ENCODE measurements at places on chromosomes 2 and 18.

GRCh38 chr2:86563650-86564061 is 413 bp upstream of the CHMP3 start:
- no peak for DNase-seq

- DNase-seq, result no peak
Measured at GRCh38 chr2:193581807-193582206, 1387.1 kb upstream of the TMEFF2 start.

- no peak for DNase-seq
Measured at GRCh38 chr18:22387787-22388186, 29.9 kb downstream of the CTAGE1 start.

GRCh38 chr2:239836021-239836765 is 188.9 kb downstream of the NDUFA10 start:
- no peak for DNase-seq

DNA sequence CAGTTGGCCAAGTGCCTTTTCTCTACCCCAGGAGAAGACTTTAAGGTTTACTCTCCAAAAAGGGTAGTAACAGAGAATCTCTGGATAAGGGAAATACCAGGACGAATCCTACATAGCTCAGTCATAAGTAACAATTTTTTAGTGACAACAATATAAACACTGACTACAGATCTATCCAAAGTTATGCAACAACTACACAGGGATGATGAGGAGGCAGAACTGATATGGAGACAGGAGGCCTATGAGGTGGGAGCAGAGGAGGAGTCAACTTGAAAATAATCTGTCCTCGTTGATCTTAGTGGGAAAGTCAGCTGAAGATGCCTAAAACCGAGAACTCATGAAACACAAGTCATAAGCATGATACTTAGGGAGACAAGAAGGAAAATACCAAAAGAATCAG is 40.2 kb downstream of the SLC35F5 start:
- DNase-seq, result no peak

DNA sequence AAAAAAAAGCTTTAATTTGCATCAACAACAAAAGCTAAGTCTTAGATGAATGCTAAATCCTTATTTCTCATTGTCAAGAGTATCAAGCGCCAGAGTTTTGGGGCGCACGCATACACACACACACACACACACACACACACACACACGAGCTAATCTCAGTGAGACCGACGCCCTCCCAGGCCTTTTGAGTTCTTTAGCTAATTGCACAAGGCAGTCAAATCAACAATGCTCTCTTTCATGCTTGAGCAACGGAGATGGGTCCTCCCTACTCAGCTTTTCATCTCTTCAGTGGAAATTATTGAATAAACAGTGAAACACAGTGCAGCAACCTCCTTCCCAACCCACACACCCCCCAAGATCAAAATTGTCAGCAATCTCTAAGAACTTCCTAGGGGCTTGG is 19.2 kb downstream of the GKN1 start:
- no peak for DNase-seq

DNA sequence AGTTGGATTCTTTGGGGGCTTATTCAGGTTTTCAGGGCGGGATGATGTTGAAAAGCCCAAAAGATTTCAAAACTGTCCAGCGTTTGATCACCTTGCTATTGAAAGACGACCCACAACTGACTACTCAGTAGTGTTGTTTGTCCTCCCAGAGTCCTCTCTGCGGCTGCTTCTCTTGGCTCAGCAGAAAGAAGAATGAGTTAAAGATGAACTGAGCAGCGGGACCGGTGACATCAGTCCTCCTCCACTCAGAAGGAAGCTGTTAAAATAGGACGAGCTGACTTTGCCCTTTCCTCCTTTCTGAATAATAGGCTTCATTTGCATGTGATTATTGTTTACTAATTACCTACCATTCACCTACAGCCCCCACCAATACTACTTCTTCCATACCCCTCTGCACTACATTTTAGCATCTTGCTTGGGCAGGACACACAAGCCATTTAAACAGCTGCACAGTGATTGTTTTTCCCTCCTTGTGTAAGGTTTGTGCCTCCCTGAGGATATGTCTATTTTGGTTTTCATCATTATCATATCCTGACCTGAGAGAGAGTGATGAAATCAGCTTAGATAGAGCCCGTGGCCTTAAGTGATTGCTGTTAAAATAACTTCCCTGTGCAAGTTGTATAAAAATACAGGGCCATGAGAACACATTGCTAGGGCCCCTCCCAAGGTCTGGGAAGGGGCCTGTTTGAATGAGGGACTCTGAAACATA is 261.8 kb downstream of the FHOD3 start:
- no peak for DNase-seq

DNA sequence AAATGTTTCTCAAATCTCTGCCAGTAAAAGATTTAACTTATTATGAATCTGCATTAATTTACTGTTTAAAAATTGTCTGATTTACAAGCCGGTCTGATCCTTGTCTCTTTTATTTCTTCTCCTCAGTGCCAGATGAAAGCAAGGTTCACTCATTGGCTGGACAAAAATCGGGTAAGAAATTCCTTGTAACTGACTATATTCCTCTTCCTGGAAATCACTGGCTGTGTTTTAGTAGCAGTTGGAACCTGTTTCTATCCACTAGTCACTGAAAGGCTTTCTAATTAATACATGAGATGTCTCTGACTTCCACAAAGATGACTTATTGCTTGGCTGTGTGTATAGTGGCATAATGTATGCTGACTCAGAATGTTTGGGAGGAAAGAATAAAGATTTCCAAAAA is 436.6 kb upstream of the NRP2 start:
- no peak for DNase-seq

DNA sequence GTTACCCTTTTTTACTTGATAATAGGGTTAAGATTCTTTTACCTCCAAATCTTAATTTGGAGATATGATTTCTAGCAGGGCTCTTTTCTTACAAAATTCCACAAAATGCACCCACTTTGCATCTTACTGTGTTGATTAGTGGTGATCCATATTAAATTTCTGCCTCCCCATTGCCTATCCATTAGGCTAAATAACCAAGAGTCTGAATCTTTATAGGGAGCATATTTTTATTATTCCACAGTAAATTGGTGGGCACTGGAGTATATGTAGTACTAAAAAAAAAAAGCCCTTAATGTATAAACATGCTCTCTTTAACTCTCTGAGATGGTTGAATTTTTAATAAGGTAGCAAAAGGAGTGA is 8.1 kb upstream of the TXNDC2 start:
- DNase-seq, result no peak

DNA sequence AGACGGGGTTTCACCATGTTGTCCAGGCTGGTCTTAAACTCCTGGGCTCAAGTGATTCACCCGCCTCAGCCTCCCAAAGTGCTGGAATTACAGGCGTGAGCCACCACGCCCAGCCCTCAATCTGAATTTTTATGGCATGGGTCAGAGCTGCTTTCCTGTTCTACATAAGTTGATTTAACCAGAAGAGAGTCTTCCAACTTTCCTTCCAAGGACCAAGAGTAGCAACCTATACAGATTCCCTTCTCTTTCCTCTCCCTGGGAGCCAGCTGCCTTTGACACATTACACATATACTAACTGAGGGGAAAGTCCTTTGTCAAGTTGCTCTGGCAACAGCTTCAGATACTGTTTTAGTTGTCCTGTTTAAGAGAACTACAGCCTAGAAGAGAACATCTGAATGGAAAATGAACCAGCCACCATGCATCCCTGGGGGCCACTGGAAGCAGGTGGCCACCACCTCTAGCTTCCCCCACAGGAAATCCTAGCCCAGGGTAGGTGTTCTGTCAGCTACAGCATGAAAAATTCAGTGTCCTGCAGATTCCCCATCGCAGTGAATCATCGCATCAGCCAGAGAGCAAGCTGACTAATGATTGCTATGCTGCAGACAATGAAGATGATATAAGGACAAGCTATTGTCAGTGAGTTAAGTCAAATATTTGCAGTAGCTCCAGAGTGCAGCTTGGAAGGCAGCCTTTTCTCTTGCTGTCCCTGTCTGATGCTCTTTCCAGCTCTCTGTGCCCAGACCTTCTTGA is 62.9 kb downstream of the POMC start:
- no peak for DNase-seq

DNA sequence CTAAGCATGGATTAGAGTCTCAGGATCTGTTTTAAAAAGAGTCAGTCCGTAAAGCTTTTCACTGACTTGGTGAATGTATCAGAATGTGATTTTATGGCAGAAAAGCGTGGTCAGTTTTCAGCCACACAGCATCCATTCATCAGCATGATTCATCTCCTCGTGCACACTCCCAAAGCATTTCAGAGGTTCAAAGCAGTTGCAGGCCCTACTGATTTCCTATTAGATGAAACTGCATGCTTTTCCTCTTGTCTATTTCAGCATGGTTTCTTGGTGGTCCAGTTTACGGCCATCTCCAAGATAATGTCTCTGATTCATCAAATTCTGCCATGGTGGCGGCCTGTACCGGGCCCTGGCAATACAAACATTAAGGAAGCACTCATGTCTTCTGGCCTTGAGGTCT is 4.8 kb upstream of the PARD6G start:
- no peak for DNase-seq

DNA sequence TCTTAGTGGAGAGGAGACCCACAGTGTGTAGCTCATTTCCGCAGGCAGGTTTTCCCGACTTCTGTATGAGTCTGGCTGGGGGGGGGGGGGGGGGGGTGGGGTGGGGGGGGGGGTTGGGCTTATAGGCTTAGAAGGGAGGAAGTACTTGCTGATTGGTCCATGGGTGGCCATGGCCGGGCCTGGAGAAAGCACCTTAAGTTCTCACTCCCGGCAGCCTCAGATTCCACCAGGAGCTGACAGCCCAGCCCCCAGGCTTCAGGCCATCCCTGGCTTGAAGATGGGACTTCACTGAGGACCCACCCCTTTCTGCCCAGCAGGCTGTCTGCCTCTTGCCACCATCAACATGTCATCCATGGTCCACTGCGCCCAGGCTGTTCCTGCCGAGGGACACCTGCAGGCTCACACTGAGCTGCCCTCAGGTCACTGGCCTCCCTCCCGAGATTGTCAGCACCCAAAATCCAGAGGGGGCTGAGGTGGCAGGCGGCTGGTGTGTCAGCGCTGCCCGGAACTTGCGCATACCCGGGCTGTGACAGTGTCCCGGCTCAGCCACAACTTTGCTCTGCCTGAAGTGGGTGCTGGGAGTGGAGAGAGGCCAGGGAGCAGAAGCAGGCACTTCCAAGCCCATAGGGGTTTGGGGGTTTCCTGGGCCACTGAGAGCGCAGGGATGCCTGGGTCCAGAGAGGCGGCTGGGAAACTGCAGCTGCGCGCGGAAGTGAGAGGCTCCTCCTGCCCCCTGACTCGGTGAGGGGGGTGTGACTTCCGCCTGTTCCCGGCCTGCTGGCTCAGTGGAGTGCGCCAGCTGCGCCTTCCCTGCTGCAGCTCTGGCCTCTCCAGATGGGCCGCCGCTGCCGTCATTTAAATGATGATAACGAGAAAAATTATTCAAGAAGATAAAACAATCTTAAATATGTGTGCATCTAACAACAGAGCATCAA is 256.1 kb downstream of the RPRM start:
- no peak for DNase-seq

DNA sequence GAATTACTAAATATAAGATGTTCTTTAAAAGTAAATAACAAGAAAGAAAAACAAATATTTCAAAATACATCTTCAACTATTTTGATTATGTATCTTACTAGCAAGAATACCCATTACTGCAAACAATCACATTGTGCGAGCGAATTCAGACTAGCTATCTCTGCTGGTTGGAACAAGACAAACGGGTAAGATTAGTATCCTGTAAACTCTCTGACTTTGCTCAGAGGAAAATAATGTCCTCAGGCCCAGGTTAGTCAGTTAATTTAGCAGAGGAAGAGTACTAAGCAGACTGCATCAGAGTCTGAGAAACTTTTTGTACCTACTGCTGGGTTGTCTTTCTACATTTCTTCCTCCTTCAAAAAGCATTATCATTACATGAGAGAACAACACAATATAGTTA is 50.4 kb upstream of the MCM6 start:
- DNase-seq, result no peak

DNA sequence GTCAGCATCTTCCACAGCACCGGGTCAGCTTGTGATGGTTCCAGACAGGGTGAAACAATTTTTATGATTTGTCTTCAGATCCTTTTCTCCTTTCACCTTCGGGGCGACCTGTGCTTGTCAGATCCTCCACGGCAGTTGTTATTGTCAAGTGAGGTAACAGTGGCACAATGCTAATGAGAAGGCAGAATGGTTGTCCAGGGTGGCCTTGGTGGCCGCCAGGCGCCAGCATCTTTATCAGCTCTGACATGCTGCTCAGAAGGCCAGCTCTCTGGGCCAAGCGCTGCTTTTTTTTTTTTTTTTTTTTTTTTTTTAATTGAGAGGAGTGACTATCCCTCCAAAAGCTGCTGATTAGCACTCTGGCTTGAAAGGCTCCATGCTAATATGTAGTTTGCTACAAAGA is 52.3 kb upstream of the MGAT5 start:
- no peak for DNase-seq

DNA sequence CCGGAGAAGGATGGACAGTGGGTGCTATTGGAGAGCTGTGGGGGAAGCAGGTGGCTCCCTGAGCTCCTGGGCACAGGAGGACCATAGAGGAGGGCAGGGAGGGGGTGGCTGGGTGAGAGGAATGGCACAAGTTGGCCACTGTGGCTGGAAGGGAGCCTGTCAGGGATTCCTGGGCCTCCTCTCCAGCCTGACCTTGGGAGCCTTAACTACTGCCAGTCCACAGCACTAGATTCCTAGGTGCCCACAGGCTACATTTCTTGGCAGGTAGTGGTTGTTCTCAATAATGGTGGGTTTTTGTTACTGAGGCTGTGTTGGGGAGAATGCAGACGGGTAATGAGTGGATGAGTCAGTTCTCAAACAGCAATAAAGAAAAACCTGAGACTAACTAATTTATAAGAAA is 26.0 kb downstream of the EFHD1 start:
- no peak for DNase-seq

- DNase-seq, result no peak
Measured at GRCh38 chr2:9102861-9103662, 99.6 kb upstream of the MBOAT2 start.
